NB4 (cell line): ENCODE measurements at places on chromosomes 11 and 22.

DNA sequence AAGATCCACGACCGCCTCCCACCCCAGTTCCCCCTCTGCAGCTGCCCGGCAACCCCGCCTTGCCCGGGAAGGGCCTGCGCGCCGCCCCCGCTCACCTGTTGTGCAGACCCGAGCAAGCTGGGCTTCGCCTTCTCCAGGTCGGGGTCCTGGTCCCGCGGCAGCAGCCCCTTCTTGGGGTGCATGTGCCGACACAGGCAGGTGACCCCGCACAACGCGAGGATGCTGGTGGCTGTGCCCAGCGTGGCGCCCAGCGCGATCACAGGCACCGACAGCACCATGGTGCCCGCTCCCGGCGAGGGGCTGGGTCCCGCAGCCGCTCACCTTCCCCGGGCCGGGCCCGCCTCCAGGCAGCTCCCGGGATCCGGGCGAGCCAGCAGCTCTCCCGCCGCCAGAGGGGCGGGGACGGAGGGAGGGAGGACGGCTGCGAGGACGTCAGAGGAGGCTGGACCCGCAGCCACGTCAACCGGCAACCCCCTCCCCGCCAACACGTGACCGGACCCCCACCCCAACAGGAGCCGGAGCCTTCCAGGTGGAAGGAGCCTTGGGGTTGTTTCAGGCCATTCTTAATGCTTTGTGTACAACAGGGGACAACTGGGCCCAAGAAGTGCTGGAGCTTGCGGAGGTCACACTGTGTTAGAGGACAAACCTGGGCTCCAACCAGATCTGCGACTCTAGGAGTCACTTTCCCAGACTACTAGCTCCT, at the start of gene SYT13:
Gene SYT13 (minus strand): TSS at position 412 of the 703 bp plus-strand sequence. CDS start 134 bp downstream, at position 278.
- DNase-seq: no peak

- peak; percentile 54 for DNase-seq
Measured at GRCh38 chr22:31496735-31497146, 405 bp downstream of the SFI1 start.

GRCh38 chr11:128720522-128720985, 26.7 kb downstream of the FLI1 start:
- DNase-seq: peak; percentile 62

- DNase-seq: peak; percentile 92
Measured at GRCh38 chr22:49779853-49780697, 47.6 kb downstream of the BRD1 start.

DNA sequence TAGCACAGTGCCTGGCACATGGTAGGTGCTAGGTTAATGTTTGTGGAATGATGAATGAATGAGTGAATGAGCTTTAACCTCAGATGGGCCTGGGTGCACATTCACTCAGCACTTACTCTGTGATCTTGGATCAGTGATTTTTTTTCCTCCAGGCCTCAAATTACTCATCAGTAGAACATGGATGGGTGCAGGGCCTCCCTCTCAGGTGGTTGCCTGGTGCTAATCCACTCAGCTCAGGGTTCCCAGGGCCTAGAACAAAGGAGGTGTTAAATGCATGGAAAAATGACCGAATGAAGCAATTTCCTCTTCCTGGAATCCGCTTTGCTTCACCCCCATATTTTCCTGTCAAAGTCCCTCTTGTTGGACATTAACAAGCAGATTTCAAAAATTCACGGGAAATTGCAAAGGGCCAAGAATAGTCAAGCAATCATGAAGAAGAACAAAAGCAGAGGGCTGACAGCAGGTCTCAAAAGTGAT, 93.5 kb downstream of the MYEOV start:
- DNase-seq: no peak

DNA sequence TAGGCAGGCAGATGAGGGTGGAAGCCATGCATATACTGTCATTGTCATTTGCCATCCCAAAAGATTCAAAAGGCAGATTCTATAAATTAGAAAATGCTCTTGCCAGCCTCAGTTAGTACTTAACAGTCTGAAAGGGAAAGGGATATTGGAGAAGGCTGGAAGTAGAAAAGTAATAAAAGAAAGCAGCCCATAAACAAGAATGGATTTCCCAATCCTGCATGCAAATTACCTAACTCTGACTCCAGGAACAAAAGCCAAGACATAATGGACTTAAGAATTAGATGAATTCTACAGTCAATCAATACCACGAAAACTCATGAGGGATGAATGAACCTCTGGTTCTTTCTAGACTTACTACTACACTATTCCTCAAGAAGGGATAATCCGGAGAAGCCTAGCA, 5.9 kb downstream of the PAK1 start:
- DNase-seq: no peak

- DNase-seq: peak; percentile 31
Measured at GRCh38 chr11:116379185-116379828, 393.5 kb downstream of the BUD13 start.

DNA sequence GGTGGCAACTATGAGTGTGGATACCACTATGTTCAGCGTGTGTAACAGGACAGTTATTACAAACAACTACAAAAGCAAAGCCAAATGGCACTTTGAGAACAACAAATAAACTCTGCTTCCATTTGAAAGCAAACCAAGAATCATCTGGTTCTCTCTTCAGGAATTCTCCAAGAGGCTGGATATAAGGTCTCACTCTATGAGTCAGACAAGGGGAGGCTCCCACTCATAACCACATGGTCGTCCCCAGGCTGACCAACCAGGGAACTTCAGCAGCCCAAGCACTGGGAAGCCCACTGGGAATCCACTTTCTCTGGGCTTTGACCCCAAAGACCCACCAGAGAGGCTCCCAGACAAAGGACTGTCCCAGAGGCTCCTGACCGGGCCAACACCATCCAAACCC, 35.3 kb downstream of the DGCR2 start:
- DNase-seq: peak; percentile 54

DNA sequence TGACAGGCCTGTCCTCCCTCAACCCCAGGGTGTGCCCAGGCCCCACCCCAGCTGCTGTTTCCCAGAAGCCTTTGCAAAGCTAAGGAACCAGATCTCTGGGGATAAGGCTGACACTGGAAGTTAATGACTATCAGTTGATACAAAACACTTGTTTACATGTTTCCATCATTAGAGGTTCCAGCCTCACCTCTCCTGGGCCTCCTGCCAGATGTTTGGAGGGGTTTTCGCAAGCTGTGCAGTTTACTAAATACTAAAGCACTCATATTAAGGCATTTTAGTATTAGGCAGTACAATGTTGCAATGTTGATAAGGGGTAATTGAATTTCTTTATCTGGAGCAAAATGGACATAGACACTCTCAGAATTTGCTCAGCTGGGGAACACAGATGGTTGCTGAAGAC, 218.7 kb downstream of the INSC start:
- no peak for DNase-seq

DNA sequence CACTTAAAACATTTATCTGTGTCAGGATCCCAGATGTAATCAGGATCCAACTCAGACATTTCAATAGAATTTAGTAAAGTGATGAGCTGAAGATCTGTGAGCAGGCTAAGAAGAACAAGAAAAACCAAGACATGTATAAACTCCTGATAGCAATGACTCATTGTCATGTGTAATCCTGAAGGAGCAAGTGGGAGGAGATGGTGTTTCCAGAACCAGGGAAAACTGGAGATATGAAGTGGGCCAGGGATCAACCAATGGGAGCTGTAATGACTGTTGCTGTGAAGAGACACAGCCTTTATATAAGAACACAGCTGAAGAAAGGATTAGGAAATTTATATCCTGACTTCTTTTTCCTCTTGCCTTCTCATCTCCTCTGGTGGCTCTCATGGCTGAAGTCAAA, 682.5 kb upstream of the ARHGAP42 start:
- DNase-seq: no peak

- peak; percentile 22 for DNase-seq
Measured at GRCh38 chr11:118998388-118998717, 415 bp downstream of the CENATAC start.

DNA sequence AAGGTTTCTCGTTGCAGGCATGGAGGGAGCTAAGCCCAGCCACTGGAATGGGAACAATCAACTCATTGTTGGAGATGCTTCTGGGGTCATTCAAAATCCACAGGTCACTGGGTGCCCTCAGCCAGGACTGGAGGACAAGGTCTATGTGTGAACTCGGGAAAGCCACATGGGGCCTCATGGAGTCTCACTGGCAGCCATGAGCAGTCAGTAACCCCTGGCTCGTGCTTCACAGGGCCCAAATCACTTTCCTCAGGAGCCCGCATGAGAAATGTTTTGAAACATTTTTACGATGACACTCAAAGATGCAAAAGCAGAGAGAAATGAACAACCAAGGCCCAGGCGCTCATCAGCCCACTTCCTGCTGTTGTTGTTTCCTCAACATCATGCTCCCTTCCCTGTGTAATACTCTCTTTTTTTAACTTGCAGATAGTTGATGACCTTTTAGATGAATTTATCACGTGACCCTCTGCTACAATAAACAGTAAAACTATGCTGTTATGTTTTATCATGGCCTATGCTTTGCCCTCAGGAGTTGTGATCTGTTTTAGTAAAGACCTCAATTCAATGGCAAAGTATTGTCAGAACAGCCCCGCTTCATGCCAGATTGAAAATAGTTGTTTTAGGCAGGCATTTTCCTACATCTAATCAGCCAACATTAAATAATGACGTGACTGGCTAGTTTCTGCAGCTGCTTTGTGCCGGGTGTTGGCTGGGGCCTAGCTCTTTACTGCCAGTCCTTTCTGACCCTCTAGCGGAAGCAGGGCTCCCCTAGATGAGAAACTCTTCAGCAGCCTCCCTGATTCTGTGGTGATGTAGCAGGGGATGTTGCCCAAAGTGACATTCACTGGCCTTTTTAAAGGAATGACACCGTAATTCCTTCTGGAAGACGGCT, 39.7 kb downstream of the ADAMTS15 start:
- DNase-seq: peak; percentile 30

- peak; percentile 6 for DNase-seq
Measured at GRCh38 chr22:48896766-48897644, 930.7 kb downstream of the BRD1 start.
